ENCODE measurements at places on chromosomes 12 and 14.

DNA sequence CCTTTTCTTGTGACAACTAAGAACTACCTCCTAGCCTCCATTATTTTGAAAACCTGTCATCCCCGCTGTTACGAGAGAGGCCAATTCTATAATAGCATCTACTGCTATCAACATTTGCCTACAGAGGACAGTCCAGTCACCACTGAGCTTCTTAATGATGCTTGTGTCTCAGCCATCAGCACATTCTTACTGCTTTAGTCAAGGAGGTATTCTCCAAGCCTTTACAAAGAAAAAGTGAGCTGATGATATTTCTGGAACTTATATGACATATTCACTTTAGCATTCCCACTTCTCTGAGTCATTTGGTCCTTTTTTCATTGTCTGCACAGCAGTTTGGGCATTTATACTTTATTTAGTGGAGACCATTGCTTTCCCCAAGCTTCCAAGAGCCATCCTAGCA lies 497.7 kb upstream of the RPL10L start:
- DNase-seq, result no peak

GRCh38 chr12:1443421-1444141 lies 150.8 kb downstream of the FBXL14 start:
- DNase-seq, result no peak

DNA sequence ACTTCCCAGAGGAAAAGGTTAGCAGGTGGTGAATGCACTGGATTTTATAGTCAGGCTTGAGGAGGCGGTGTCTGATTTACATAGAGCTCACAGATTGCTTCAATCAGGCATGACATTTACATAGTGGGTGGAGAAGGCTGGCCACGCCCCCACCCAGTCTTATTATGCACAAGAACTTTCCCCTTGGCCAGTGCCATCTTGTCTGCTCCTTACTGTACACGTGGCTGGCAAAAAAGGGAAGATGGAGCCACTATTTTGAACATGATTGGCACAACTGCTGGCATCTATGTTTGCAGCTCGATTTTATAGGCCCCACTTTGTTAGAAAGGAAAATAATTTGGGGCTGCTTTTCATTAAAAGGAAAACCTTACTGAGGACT lies 10.9 kb upstream of the LGMN start:
- DNase-seq, result no peak

DNA sequence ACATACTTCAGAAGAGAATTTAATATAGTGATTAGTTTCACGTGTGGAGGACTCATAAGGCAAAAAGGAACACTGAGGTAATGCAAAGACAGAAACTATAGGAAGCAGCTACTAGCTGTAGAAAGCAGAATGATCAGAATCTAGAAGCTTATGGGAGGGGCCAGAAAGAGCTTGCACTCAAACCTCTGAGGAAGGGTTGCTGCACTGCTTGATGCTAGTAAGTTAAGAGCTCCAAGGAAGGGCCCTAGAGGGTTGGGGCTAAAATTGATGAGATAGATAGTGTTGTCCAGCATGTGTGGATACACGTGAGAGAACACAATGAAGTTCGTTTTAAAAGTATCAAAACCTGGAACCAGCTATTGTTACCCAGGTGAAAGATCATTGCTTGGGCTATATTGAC lies 311.1 kb downstream of the SLC6A15 start:
- DNase-seq, result no peak
